ENCODE measurements at places on chromosomes 7 and 10.

- no peak for DNase-seq
Observed at GRCh38 chr10:62811159-62811875, 4.8 kb downstream of the EGR2 start.

DNA sequence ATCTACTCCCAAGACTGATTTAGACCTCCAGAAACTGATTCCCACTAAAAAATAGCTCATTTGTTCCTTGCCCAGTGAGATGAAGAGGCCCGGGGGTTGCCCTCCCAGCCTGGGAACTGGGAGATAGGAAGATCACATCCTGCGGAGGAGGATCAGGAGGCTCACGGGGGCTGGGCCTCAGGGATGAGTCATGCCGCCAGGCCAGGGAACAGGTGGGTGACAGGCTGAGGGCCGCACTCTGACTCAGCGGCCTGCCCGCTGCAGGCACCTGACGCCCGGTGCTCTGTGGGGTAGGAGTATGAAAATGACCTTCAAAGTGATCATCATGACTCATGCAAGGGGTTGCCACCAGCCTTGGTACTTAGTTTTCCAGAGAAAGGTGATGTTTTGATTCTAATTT is 104.5 kb upstream of the ZPBP start:
- no peak for DNase-seq

- DNase-seq = no peak
Observed at GRCh38 chr10:24642921-24643678, 80.6 kb downstream of the ARHGAP21 start.

DNA sequence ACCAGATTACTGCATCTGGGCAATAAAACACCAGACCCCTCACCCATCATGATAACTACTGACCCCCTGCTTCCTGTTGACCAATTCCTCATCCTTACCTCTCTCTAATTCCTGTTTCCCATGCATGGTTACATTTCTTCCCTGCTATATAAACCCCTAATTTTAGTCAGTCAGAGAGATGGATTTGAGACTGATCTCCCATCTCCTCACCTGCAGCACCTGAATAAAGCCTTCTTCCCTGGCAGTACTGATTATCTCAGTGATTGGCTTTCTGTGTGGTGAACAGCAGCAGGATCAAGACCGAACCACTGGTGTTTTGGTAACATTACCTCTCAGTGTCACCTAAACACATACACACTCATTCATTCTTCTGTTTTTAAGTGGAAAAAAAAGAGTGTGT is 41.2 kb upstream of the SVIL start:
- no peak for DNase-seq

GRCh38 chr7:41007351-41007751 is 695.5 kb downstream of the INHBA start:
- DNase-seq = no peak

DNA sequence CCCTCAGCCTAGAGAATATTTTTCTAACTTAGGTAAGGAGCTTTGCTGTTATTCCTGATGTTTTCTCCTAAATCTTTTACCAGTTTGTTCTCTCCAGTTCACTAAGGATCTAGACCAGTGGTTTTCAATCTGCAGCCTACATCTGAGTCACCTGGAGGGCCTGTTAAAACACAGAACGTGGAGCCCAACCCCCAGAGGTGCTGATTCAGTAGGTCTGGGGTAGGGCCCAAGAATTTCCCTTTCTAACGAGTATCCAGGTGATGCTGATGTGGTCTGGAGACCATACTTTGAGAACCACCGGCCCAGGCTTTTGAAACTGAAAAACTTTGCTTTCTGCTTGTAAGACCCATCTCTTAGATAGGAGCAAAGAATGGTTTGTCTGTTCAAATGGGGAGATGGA is 51.2 kb upstream of the KMT2E start:
- no peak for DNase-seq
